Right cardiac atrium (tissue), 5 donors: ENCODE measurements at places on chromosomes 6 and 20. TPM values are rescaled to one million over a fixed set of nuclear protein-coding genes. Genes with fewer than 3 reads are reported as not detected.

DNA sequence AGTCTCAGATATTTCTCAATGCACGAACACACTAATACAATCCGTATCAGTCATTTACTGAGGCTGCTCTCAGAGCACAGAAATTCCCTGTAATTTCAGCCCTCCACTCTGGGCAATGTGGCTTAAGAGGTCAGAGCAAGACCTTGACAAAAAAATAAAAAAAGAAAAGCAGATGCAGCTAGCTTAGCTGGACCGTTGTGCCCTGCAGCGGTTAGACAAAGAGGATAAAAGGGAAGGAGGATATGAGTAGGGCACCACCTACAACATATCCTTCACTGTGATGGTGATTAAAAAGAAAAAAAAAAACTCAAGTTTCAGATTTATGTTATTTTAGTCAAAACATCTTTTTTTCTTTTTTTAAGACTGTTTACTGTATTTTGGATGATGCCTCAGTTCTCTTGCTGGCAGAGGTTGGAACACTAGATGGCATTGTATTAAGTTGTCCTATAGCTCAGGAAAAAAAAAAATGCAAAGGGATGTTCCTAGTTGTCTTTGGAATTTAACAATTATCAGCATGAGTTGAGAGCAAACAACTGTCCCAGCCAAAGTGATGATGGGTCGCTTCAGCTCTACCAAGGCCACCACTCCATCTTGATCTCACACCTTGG, 59.9 kb downstream of the ANKEF1 start:
- DNase-seq, result no peak

- no peak for DNase-seq
These were observed 641.1 kb downstream of the RNF144B start for GRCh38 chr6:19028201-19028600.

GRCh38 chr6:101398716-101399615, 5.5 kb downstream of the GRIK2 start:
- no peak for DNase-seq

DNA sequence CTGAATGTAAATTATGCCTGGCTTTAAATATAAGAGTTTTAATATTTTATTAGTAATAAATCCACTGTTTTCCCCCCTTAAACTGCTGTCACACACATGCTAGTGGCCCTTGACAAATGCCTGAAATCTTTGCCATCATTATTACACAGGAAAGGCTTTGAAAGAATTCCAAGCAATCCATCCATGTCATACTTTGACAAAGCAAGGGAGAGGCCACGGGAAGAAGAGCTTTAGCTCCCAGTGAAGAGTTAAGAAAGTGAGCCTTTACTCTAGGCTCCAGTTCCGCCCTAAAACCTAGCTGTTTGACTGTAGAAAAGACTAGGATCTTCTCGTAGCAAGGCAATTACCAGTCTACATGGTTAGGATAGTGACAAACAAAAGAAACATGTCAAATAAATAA, 147.9 kb downstream of the GMDS start:
- no peak for DNase-seq

GRCh38 chr6:161546632-161547031, 272.8 kb upstream of the AGPAT4 start:
- no peak for DNase-seq

DNA sequence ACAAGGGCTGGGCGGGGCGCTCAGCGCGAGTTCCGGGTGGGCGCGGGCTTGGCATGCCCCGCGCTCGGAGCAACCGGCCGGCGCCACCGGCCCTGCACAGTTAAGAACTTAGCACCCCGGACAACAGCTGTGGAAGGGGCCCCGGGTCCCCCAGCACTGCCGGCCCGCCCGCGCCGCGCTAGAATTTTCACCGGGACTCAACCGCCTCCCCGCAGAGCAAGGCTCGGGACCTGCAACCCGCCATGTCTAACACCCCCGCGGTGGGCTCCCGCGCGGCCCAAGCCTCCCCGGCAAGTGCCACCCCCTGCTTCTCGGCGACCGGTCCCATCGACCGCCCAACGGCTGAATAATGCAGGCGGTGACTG, 5.2 kb upstream of the PSMG4 start:
- no peak for DNase-seq

DNA sequence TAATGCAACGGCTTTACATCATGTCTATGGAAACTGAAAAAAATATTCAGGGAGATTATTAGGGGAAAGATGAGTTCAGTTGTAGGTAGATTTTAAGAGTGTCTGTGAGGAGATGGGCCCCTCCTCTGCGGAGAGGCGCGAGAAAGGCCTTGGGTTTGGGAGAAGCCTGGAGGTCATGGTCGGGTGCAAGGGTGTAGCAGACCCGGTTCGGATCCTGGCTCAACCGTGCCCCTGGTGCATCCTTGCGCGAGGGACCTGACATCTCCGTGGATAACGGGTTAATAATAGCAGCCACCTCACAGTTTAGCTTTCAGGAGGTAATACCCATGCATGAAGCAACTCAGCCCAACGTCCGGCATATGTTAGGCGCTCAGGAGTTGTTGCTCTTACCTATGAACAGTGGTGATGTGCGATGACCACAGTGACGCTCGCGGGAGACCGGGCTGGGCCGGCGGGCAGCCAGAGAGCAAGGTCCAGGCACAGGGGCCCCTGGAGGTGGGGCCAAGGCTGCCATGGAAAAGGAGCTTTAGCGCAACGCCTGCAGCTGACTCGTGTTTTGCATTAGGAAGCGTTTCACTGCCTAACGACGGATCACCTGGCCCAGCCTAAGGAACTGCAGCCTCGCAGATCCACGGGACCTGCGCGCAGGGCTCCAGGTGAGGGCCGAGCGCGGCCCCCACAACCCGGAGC, 146.4 kb upstream of the ARID1B start:
- DNase-seq, result no peak

DNA sequence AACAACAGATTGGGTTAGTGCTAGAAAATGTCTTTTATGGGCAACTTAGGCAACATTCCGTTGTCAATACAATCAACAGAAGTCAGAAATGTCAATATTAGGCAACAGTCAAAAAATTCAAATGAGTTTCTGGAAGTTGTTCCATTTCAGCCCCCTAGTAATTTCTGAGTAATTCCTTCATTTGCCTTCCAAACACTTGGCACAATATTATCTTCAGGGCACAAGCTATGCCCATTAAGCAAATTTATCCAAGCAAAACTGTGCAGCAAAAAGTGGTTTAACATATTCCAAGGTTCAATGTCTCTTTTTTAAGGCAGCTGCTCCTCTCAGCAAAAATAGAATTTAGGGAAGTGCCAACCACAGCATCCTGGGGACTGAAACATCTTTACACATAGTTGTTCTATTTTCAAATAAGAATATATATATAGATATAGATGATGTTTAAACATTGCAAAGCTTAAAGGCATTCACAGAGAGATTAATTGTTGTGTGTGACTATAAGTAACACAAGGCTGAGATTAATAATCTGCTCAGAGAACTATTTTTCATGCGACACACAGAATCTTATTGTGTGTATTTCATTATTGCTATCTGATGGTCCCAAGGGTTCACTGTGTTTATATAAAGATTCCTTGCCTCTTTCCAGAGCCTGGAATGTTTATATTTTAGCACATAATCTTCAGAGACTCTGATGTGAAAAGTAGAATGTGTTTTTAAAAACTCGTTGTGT, 75.2 kb upstream of the ADTRP start:
- no peak for DNase-seq

- DNase-seq, result peak; percentile 54
These were observed 23.2 kb downstream of the RBCK1 start for GRCh38 chr20:431012-431904.

DNA sequence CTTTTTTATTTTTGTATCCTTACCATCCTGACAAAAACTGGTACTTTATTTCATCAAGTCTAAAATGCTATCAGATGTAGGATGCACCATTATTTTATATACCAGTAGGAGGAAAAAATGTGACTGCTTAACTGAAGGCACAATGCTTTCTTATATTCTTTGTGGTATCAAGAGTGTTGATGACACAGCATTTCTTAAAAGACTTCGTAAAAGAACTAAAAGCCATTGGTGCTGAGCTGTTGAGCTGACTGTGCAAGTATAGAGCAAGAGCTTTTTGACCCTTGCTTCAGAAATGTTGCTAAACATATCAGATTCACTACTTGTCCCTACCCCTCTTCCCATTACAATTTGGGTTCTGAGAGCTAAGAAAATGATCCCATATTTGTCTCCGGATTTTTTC, 17.5 kb downstream of the SF3B5 start:
- no peak for DNase-seq

DNA sequence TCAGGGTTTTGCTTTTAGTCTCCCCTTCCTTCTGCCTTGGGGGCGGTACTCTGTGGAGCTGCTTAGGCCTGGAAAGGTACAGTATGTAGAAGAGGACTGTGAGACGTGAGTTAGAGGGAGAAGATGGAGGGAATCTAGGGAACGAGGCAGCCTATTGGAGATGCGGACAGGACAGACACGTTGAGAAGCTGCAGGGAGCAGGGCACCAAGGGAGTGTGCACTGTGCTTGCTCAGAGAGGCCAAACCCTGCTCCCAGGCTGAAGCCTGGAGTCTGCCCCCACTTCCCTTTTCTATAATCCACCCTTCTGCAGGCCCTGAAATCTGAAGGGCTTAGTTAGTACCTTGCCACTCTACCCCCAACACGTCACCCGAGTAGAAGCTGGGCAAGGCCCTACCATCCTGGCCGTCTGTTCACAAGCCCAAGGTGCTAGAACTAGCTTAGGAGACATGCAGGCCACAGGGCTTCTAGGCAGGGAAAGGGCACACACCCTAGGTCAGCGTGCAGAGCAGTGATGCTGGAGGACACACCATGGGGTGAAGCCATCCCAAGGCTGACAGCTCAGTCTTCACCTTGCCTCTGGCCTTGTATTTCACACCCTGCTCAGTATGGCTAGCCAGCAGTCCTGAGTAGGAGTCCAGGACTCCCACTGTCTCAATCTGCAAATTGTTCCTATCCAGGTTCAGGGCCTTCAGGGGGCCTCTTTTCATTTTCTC, 6.9 kb downstream of the TP53INP2 start:
- no peak for DNase-seq

DNA sequence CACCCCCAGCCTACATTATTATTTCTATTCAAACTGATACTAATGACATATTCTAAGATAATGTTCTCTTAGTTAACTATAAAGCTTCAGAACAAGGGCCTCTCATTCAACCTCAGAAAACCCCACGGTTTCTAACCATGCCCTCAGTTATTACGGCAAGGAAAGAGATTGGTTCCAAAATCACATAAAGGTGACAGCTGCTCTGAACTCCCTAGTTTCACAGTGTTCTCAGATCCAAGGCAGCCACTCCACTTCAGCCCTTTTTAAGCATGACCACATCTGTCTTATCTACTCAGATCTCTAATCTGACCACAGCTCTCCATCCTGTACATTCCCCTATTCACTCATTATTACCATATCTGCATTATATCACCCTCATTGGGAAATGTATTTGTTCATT, 98.8 kb upstream of the CEP85L start:
- DNase-seq, result no peak

- no peak for DNase-seq
These were observed at the start of gene SLC22A16 for GRCh38 chr6:110476046-110476849. TSS of gene SLC22A16 (minus strand) at chr6:110476613. CDS start at chr6:110476574, 39 bp downstream.

- DNase-seq, result no peak
These were observed 53.0 kb downstream of the TNFAIP3 start for GRCh38 chr6:137919837-137920730.

- no peak for DNase-seq
These were observed 54.8 kb upstream of the AKIRIN2 start for GRCh38 chr6:87756858-87757257.

GRCh38 chr6:152378169-152378568, 259.0 kb downstream of the SYNE1 start:
- DNase-seq, result no peak

- DNase-seq, result no peak
These were observed 59.7 kb downstream of the PHACTR1 start for GRCh38 chr6:12776291-12776690.

DNA sequence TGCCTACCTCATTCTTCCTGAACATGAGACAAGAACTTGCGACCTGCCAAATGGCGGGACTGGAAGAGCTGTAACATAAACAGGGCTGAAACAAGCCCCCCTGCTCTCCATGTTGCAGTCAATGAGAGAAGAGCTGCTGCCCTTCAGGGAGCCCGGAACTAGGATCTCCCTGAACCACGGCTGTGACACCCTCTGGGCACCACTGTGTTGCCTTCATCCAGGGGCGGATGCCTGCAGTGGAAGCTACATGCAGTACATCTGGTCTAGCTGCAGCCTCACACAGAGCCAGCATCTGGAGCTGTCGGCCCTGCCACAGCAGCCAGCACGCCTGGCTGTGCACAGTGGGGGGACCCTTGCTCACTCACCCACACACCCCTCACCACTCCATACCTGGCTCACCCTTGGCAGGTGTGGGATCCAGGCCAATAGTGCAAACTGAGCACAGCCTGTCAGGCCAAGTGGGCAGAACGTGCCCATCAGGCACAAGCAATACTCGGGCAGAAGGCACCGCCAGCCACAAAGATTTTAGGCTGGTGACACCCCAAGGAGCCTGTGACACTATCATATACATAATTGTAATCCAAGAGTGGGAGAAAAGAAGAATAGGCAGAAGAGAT, 451.3 kb downstream of the HTR1B start:
- DNase-seq, result no peak

GRCh38 chr20:35013421-35014411, 58.0 kb downstream of the MYH7B start:
- DNase-seq, result no peak

- DNase-seq, result no peak
These were observed 40.2 kb downstream of the INSM1 start for GRCh38 chr20:20407891-20408805.

DNA sequence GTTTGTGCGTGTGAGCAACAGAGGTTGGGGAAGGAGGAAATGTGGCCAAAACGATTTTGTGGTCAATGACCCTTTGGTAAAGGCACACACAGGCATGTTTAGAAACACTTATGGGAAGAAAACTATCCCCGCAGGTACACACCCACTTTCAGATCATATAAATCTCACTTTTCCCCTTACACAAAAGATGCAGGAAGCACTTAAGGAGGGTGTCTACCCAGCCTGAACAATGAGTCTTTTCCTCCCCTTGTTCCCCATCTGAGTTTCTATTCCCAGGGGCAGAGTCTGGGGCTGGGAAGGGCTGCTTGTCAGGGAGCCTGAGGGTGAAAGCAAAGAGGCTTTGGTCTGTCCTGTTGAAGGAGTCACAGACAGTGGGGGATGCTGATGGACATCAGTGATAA, 193.2 kb upstream of the SALL4 start:
- DNase-seq, result no peak

GRCh38 chr20:54510541-54511129, 35.2 kb downstream of the DOK5 start:
- peak; percentile 57 for DNase-seq

GRCh38 chr6:119328254-119328653, 21.3 kb downstream of the MAN1A1 start:
- no peak for DNase-seq

Gene MTFR2
- total RNA-seq, result 0.71 TPM

Gene HSPA1L
- 2.8 TPM for total RNA-seq

Gene SIRPD
- total RNA-seq, result not detected

Gene IL20RA
- total RNA-seq, result 0.46 TPM

Gene RXRB
- total RNA-seq, result 33.6 TPM

Gene LY86
- 2.3 TPM for total RNA-seq

Gene POPDC3
- total RNA-seq, result 34.5 TPM

Gene RAD21L1
- not detected for total RNA-seq

Gene KLC4
- 39.7 TPM for total RNA-seq
